Occipital lobe (tissue), 3 donors: ENCODE measurements at places on chromosomes 4 and X. TPM values are rescaled to one million over a fixed set of nuclear protein-coding genes. Genes with fewer than 3 reads are reported as not detected.

Gene CXorf51B
- not detected for total RNA-seq

Gene NWD2
- 44.5 TPM for total RNA-seq

Gene PNCK
- 27.5 TPM for total RNA-seq

Gene RAB39B
- total RNA-seq, result 28.2 TPM

Gene CLDN22
- not detected for total RNA-seq

Gene CXCL8
- total RNA-seq, result 5.1 TPM

Gene EPGN
- not detected for total RNA-seq

Gene SUPT20HL1
- not detected for total RNA-seq

Gene POLN
- total RNA-seq, result 7.8 TPM

Gene LRCH2
- 58.2 TPM for total RNA-seq
